ENCODE measurements at places on chromosomes 3 and 15. TPM values are rescaled to one million over a fixed set of nuclear protein-coding genes. Genes with fewer than 3 reads are reported as not detected.

The STAC gene
- total RNA-seq, result 13.7 TPM

The TRH gene
- total RNA-seq, result 14.0 TPM

The CLRN1 gene
- total RNA-seq, result 12.0 TPM

The RYR3 gene
- 14.1 TPM for total RNA-seq

The GPR171 gene
- total RNA-seq, result 0.38 TPM

The HRH1 gene
- 7.6 TPM for total RNA-seq

The PPCDC gene
- total RNA-seq, result 23.6 TPM

The UROC1 gene
- total RNA-seq, result 0.11 TPM

The CCDC33 gene
- 5.2 TPM for total RNA-seq

The AMOTL2 gene
- 228 TPM for total RNA-seq

The MRAS gene
- total RNA-seq, result 30.2 TPM

The SLC38A3 gene
- total RNA-seq, result 21.4 TPM

The SPINK8 gene
- total RNA-seq, result not detected

The CORO2B gene
- total RNA-seq, result 43.0 TPM

Data from camera-type eye (tissue), 1 donor.